ENCODE measurements at places on chromosomes 13 and 19.

DNA sequence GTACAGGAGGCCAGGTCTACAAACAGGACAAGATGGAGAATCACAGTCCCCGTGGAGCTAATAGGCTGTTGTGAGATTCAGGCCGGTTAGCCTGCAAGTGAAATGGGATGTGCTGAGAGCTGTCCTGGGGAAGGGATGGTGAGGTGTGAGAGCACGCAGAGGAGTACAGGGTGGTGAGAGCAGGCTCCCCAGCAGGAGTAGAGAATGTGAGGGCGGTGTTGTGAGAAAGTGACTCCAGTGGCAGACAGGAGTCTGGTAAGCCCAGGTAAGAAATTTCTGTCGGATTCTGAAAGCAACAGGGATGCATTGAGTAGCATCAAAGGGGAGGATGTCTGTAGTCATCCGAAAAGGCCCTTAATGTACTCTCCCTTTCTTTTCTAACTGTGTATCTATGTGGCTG, 50.7 kb upstream of the GPR183 start:
- DNase-seq, result no peak

GRCh38 chr19:18401580-18402112, 4.2 kb upstream of the LRRC25 start:
- DNase-seq, result no peak

GRCh38 chr13:72284791-72285190, 417.8 kb upstream of the DACH1 start:
- no peak for DNase-seq

- DNase-seq, result no peak
These were observed 641 bp upstream of the GDF15 start for GRCh38 chr19:18385359-18385674.

DNA sequence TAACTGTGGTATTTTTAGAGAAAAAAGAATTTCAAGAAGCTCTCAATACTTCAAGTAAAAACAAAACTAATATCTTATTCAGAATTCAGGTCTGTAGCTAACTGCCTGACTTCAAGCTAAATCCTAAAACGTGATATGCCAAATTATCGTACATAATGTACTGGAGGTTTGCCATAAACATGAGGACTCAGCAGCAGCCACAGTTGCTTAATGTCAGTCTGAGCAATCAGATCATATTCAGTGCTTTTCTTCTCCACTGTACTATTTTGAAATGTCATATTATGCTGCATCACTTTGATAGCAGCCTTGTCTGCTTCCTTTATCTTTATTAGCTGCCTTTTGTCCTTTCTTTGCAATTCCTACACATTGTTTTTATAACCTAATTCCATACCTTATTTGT, 265.1 kb upstream of the EDNRB start:
- DNase-seq, result no peak

GRCh38 chr13:50386541-50387050, 371.4 kb downstream of the KCNRG start:
- DNase-seq, result no peak

DNA sequence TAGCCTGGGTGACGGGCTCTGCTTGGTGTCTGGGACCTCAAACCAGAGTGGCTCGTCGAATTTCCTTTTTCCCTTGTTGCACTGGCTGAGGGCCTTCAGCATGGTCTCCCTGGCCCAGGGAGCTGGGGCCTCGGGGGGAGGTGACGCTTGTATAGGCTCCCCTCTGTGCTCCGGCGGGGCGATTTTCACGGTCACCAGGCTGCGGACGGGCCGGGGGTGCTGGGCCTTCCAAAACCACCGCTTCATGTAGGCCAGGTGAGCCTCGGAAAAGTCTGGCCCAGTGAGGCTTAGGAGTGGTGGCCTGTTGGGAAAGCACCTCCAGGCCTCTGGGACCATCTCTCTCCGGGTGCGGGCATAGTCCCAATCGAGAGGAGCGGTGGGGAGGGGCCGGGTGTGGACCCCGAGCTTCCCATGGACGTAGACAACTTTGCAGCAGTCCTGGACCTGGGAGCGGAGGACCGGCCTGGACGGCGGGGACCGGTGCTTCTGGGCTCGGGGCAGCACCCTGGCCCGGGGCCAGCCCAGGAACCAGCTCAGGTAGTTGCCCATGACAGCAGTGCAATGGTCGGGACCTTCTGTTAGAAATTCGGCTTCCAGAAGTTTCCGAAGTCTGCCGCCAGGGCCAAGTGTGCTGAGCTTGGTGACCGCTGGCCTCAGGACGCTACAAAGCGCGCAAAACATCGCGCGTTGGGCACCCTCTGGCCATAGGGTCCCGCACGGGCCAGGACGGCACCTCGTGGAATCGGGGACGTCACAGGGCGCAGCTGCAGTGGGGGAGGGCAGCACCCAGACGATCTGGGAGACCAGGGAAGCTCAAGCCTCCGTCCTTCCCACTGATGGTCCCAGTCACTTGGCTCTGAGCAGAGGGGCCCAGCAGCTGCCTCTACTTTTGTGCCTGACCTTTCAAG, 41.6 kb upstream of the MTUS2 start:
- DNase-seq, result no peak

DNA sequence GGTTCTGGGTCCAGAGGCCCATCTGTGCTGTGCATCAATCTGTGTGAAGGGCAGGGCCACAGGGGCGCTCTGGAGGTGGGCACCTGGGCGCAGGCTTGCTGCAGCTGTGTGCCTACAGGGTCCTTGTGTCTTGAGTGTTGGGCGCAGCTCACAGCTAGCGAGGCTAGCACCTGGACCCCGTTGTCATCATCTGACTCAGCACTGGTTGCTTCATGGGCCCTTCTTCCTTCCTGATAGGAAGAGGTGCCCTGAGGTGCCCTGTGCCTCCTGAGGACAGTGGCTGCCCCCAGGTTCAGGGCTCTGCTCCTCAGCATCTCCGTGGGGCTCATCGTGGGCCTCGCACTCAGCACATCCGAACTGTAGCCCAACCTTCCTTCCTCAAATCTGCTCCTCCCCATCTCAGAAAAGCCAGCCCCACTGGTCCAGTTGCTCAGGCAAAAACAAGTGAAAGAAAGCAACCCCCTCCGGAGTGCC, 54.8 kb downstream of the GATAD2A start:
- DNase-seq, result no peak

GRCh38 chr13:25686831-25687470, 315.2 kb downstream of the ATP8A2 start:
- no peak for DNase-seq

GRCh38 chr19:7869910-7870511, 4.2 kb downstream of the PRR36 start:
- DNase-seq, result peak; percentile 36

- DNase-seq, result no peak
These were observed 3.1 kb downstream of the VPS36 start for GRCh38 chr13:52447354-52447753.

DNA sequence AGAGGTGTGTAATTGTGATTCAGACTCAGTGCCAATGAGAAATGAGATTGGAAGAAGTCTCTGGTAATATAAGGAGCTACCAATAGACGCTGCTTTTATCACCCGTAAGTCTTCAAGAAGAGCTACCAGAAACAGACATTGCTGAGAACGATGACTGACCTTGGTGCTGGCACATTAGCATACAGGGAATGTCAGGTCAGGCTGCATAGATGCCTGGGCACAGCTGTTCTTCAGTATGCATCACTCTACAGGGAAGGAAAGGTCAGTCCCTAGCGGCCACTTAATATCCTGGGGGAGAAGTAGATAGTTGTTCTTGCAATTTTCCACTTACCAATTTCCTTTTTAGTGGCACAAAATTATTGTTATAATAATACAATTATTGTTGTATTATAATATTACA, 380.4 kb downstream of the PCDH9 start:
- no peak for DNase-seq

DNA sequence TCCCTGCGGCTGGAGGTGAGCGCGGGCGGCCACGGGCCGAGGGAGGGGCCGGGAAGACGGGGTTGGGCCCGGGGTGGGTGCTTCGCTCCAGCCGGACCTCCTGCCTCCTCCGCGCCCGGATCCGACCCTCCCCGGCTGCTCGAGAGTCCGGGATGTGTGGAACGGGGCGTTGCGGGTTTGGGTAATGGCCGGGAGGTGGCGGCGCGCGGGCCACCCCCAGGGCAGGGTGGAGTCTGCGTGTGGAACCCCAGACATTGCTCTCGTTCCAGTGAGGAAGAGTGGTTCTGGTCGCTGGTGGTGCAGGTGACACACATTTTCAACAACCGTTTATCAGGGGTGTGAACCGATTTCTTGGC, 38.8 kb downstream of the ARHGEF7 start:
- DNase-seq, result no peak

DNA sequence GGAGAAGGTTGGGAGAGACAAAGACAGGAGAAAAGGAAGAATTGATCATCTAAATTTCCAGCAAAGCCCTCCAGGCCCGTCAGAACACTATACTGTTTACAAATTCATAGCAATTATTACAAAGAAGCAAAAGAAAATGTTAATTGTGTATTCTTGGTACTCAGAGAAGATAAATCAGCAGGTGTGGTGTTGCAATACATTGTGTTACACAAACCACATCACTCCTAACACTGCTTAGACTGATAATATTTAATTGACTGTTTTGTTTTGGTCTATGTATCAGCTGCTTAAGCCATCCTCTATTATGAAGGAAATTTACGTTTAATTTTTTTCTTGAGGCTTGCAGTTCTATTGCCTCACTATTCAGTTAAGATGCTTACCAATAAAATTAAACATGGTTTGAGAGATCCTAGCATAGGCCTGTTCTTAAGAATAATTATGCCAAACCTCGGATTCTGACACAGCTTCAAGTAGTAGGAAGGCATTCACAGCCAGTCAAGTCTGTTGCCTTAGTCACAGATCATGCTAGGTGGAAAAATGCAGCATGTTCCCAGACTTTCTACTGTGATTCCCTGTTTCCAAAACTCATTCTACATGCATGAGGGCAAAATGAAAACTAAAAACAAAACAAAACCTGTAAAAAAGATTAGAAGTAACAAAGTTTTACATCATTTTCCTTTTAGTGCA, 129.2 kb downstream of the TBC1D4 start:
- no peak for DNase-seq

- DNase-seq, result no peak
These were observed 3.1 kb downstream of the TEX29 start for GRCh38 chr13:111323549-111323948.
